NCI-H1092 (cell line): ENCODE measurements at places on chromosomes 11 and 22.

GRCh38 chr11:84140386-84141169 is 854.4 kb upstream of the CCDC90B start:
- DNase-seq, result no peak

DNA sequence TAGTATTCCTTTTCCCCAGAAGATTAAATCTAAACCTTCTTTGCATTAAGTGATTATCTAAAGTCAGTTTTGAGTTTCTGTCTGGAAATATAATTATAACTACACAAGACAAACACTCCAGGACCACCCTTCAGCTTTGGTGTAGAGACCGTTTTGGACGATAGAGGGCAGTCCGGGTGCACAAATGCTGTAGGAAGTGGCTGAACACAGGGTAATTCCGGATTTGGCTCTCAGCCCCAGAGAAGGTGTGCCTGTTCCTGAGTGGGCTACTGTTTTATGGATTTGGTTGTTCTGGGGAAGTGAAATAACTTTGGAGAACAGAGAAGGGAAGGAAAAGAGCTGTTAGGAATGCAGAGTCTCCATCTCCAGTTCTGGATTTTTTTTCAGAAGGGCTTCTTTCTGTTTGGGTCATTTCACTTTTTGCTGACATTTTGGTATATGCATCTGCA is 14.8 kb downstream of the EXT2 start:
- DNase-seq, result peak; percentile 17

- no peak for DNase-seq
Measured at GRCh38 chr11:69265911-69266510, 27.9 kb upstream of the MYEOV start.

DNA sequence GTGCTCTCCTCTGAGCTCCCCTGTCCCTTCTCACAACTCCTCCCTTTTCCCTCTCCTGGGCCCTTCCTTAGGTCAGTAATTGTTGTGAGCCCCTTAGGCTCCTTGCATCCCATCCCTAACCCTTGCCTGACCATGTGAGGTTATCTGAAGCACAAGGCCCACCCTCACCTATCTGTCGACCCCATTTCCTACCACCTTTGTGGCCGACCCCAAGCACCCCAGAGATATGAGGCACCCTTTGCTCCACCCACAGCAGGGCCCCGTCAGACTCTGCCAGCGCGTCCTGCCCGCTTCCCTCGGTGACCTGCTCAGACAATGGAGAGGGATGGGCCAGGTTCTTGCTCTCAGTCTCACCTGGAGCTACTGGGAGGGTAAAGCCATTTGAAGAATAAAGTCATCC is 1.3 kb downstream of the GNG3 start:
- DNase-seq, result no peak

DNA sequence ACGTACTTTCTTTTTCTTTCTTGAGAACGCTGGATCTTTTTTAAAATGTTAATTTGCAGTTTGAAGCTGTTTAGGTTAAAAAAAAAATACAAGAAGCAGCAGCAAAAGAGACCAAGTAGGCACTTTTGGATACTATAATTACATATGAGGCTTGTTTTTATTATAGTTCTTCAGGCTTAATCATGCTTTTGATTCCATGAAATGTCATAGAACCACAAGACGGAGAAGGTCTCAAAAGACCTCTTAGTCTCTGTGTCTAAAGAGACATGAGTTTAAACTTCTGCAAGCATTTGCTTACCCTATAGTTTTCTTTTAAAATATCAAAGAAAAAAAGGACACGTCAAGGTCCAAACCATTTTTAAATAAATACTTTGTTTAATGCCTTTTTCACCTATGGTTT is 18.8 kb upstream of the MMP20 start:
- DNase-seq, result no peak

DNA sequence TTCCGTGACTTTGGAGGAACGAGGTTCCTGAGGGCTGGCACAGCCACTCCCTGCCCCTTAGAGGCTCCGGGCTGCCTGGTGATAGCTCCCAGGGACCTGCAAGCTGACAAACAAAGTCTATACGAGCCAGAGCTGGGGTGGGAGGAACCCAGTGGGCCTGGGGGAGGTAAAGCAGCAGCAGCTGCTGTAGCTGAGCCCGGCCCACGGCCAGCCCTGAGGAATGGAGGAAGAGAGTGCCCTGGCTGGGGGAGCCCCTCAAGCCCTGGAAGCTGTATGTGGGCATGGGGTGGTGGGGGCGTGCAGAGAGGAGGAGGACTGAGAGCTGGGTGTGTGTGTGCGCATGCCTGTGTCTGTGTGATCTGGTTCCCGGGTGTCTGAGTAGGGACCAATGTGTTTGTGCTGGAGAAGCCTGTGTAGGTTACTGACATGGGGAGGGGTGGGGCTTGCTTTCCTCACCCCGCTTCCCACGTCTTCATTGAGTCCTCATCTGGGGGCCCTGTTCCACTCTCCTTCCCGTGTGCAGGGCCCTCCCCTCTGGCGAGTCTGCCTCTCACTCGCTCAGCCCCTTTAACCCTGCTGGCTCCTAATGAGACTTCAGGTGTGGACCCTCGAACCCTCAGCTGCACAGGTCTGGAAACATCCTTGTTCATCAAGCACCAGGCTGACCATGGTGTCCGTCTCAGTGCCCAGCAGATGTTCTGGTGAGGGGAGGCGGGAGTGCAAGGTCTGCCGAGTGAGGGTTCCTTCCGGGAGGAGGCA is 10.8 kb downstream of the ST3GAL4 start:
- peak; percentile 26 for DNase-seq

GRCh38 chr11:46492532-46492931 is 101.0 kb upstream of the CHRM4 start:
- DNase-seq, result no peak

DNA sequence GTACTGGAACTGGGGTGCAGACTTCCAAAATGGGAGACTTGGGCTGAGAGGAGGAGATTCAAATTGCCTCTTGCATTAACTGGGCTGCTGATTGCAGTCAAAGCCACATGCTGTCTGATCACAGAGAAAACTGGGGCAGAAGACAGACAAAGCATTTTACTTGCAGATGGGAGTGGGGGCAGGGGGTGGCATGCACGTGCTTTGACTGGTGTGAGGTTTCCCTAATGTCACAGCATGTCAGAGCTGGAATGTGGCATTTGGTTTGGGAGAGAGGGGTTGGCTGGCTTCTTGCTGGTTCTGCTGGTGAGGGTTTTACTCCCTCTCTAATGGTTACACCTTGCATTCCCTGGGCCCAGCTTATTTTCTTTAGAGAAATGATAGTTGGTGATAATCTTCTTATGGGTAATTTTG is 2.9 kb downstream of the TUB start:
- DNase-seq, result no peak
